NCI-H2107 (cell line): ENCODE measurements at places on chromosomes 6 and 20.

- DNase-seq: peak; percentile 2
Observed at GRCh38 chr20:2946988-2947961, 74.0 kb downstream of the PTPRA start.

GRCh38 chr6:139584599-139584998 is 210.2 kb upstream of the CITED2 start:
- no peak for DNase-seq

GRCh38 chr20:11671015-11671511 is 246.6 kb upstream of the BTBD3 start:
- DNase-seq: no peak

- DNase-seq: no peak
Observed at GRCh38 chr6:162999575-163000285, 272.0 kb downstream of the PACRG start.

GRCh38 chr6:168123165-168123911 is 44.3 kb upstream of the FRMD1 start:
- no peak for DNase-seq

GRCh38 chr6:22145376-22145775 is 151.5 kb downstream of the PRL start:
- no peak for DNase-seq

DNA sequence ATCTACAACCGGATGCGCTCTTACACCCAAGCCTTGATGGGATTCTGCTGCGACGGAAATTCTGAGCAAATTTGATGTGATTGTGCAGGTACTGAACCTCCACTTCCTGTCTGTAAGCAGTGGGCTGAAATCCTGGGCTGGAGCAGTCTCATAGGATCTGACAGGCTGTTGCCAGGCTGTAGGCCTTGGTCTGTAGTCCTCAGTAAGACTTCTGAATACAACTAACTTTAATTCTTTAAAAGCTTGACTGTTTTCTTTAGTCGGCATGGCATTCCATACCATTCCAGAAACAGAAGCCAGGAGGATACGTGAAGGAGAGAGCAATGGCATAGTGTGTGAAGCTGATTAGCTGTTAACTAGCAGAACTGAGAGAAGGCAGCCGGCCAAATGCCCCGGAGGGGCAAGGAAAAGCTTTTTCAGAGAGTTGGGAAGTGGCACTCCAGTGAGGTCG is 68.3 kb downstream of the ADTRP start:
- no peak for DNase-seq

GRCh38 chr20:25136643-25137559 is 55.0 kb upstream of the VSX1 start:
- DNase-seq: no peak

- DNase-seq: no peak
Observed at GRCh38 chr20:19828232-19828631, 70.2 kb downstream of the RIN2 start.

GRCh38 chr6:72621291-72622093 is at the start of gene KCNQ5:
Gene KCNQ5, plus strand, starts transcription at chr6:72622064.
- DNase-seq: no peak

DNA sequence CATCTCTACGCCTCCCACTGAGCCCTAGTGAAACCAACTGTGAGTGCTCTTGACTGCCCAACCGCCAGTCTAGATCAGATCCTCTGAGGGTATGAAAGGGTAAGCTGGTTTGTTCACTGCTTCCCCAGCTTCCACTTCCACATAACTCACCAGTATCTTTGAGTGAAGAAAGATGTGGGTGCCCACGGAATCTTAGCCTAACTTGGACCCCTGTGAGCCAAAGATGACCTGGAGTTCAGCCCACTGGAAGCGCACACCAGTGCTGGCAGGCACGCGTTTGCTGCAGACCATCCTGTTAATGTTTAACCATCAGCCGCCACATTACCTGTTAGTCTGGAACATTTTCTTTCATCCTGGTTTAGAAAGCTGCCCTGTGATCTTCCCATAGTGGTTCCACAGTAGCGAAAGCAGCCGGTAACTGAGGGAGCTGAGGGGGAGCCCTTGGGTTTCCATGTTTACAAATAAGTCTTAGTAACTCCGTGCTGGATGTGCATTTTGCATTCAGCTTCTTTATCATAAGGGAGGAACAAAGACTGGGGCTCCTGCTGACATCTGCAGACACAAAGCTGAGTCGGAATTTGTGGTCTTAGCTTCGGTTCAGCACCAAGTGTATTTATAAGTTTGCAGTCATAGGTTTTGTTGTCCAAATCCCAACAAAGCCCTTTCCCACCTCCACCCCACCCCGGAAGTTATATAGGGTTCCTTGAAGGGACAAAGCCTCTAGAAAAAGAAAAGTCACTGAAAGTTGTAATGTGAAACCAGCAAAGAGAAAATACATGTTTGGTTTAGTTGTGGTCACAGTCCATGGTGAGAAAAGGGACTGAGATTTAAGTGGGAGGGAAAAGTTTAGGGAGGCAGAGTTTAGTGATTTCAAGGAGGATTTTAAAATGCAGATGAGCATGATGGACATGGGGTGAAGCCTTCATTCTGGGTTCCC is 71.0 kb downstream of the SSR1 start:
- DNase-seq: no peak

- no peak for DNase-seq
Observed at GRCh38 chr20:49597825-49598395, 30.0 kb upstream of the PTGIS start.

DNA sequence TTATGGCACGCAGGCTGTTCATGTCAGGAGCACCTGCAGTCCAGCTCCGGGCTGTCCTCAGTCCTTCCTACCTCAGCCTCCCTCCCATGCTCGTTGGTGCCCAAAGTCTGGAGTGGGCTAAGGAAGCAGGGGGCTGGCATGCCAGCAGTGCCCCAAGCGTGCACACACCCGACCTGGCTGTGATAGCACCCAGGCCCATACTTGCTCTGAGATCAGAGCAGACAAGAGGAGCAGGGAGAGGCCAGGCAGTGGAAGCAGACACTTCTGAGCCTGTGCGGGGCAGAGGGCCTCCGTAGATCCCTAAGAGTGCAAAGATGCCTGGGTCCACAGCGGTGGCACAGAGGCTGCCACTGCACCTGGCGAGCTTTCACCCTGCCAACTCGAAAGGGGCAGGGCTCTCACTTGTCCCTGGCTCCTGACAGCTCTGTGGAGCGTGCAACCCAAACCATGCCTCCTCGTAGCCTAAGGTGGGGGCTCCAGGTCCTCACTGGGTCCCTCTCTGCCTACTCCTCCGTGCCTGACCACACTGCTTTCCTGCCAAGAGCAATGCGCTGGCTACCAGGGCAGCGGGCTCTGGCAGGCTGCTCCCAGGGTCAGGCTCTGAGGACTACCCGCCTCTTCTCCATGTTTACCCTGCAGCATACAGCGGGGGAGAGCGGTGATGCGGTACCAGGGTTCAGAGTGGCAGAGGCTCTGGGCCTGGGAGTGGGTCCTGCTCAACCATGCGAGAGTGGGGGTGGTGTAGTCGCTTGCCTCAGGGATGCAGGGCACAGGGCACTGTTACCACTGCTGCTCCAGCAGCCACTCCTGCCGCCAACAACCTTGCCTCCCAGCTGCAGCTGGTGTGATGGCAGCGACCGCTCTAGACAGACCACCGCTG is 59.5 kb downstream of the MANEA start:
- no peak for DNase-seq

DNA sequence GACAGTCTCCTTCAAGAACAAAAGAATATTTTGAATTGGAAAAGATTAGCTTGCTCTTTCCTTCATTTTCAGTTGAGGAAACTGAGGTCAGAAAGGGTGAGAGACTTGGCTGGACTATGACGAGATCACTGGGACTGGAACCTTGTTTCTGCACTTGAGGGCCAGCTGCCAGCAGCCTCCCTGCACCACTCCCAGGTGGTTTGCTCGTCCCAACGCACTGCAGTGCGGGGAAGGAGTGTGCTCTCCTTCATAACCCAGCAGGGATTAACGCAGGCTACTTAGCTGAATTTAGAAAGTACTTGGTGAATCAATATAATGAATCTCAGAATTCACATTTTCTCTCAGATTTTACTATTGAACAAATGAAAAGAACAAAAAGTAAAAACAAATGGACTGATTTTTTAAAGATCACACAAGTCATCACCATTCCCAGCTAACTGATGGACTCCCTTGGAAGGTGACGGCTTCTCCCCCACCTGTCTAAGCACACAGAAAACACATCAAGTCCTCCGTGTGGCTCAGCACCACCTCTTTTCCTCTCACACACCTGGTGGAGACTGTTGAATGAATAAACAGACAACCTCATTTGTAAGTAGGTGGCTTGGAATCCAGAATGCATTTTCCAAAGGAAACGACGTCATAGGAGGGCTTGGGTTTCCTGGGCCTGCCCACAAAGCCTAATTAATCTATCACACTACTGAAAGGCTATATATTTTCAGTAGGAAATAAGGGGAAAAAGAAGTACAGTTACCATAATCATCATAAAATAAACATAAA is 121.0 kb downstream of the QRSL1 start:
- DNase-seq: peak; percentile 53

GRCh38 chr6:129694036-129694435 is 15.9 kb downstream of the ARHGAP18 start:
- DNase-seq: no peak

GRCh38 chr6:52502306-52503029 is 74.4 kb downstream of the TRAM2 start:
- DNase-seq: no peak

DNA sequence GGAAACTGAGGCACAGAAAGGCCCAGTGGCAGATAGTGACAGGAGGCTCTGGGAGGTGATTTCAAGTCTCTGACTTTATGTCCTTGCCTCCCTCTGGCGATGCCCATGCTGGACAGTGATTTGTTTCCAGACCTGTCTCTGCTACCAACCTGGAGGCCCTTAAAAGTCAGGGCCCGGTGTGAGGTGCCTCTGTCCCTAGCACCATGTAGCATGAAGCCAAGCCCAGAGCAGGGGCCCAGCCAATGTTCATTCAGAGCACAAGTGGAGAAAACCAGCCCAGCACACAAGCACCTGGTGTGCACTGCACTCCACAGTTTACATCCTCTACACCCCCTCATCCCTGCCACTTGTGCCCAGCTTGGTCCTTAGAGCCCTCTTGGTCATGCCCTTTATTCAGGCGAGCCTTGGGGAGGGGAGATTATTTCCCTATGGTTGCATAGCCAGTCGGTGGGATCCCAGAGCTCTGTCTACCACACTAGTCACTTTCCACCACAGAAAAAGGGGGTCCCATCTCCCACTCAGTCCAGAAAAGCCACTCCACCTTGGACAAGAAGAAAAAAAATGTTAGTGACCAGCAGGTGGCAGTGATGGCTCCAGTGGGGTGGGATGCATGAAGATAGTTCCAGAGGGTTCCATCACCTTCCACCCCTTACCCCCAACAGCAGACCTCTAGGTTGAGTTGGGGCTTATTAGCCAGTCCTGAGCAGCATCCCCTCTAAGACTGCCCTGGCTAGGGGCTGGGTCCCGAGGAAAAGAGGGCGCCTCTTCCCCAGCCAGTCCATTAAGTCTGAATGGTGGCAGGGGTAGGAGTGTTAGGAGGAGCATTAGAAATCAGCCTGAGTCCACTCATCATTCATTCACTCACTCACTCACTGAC is 30.9 kb downstream of the KIAA1755 start:
- no peak for DNase-seq

GRCh38 chr20:24810676-24811407 is 138.2 kb upstream of the CST7 start:
- DNase-seq: no peak
